NCI-H146 (cell line): ENCODE measurements at places on chromosomes 6 and 20.

DNA sequence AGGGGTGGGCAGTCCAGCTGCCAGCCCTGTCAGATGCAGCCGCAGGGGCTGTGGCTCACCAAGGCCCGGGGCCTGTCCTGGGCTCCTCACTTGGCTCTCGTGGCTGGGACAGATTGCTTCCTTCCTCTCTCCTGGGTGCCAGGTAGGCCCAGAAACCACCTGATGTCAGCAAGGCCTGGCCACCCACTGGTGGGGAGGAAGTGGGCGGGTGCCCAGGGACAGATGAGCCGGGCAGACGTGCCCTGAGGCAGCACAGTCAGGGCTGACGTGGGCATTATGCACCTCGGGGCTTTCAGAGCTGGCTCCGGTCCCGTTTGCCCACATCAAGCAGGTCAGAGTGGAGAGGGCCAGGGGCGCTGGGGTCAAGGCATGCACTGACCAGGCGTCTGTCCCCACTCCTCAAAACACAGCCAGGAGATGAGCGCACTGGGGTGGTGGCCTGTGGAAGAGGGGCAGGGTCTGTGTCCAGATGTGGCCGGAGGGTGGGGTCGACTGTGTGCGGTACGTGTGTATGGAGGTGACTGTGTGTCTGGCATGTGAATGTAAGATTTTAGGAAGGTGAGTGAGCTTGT, 133.2 kb upstream of the PTPN1 start:
- peak; percentile 40 for DNase-seq

DNA sequence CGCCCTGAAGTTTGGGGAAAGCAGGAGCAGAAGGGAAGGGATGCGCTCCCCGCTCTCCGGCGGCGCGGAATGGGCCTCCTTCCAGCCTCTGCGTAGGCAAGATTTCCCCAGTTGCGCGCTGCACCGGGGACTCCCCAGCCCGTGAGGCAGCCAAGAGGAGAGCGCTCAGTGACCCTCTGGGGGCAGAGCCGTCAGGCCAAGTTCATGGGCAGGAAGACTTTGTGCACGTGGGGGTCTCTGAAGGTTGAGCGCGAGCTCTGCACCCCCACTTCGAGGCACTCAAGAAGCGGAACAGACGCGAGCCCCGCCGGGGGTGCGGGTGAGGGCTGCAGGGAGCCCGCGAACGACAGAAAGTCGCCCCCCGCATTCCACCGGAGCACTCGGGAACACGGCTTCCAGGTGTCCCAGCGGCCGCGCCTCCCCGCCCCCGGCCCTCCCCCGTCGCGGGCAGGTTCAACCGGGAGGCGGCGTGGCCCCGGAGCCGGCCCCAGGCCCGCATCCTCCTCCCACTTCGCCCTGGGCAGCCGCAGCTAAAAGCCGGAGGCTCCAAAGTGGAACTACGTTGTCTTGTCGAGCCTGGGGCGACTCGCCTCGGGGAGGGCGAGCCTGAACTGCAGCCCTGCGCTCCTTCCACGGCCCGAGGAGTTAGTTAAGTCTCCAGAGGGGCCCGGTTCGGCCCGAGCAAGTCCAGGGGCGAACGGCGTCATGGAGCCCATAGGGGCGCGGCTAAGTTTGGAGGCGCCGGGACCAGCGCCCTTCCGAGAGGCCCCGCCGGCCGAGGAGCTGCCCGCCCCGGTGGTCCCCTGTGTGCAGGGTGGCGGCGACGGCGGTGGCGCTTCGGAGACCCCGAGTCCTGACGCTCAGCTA, at the start of gene PPP1R3G:
TSS of gene PPP1R3G (plus strand) at position 561 of the 867 bp plus-strand sequence. CDS start at position 706, 145 bp downstream.
- peak; percentile 42 for DNase-seq

GRCh38 chr6:53112404-53112803, 36.2 kb downstream of the GCM1 start:
- DNase-seq = peak; percentile 93

DNA sequence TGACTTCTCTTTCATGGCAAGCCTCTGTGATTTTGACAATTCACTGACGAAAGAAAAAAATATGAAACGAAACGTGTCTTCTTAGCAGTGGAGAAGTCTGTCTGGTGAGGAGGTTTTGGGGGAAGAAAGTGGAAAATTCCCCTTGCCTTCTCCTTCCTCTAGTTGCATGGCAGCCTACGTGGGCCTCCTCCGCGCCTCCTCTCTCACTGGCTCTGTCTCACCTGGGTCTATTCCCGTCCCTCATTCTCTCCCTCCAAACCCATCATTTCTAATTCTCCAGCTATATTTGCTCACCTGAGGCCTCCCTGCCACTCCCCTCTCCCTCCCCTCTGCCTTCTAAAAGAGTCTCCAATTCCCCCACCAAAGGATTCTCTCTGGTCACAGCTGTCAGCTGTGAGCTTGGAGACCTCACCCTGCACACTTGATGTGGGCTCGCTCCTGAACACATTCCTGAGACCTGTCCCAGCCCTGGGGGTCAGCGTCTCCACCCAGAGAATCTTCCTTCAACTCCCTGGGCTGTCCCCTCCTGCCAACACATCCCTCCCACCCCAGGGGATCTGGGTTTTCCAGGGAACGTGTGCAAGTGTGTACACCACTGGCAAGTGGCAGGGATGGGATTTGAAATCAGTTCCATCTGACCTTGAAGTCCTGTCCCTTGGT, 159.6 kb upstream of the PMEPA1 start:
- DNase-seq = peak; percentile 63

DNA sequence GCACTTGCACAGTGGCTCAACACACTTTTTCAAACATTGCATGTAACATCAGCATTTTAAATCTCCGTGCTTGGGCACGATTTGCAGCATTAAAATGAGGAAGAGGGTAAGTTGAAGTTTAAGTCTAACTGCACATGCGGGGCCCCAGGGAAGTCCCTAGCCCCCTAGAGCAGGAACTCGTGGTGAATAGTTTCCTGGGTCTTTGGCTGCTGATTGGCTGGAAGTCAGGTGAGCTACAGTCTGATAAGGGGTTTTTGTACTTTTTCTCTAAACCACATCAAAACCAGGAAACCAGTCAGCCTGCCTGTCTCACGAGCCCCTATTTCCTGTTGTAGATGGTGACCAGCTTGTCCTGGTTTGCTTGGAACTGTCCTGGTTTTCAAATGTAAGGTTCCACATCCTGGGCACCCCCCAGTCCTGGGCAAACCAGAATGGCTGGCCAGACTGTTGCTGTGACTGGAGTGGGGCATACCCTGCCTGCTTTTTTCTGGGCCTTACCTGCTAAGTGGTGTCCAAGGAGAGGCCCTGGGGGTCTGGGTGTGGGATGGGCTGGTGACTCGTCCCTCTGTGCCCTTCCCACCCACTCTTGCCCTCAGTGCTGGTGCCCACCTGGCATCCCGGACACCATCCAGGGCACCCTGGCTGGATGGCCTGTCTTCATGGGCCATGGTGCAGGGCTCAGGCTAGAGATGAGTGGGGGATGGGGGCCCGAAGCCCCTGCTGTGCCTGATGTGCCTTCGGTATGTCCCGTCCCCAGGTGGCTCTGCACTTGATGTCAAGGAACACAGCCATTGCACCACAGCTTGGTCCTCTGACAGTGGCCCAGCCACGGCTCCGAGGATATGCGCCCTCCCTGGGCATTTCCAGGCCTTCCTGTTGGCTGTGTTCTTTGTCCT, 31.8 kb downstream of the SUN5 start:
- no peak for DNase-seq

- no peak for DNase-seq
Measured at GRCh38 chr20:50278377-50278683, 87.7 kb downstream of the CEBPB start.

DNA sequence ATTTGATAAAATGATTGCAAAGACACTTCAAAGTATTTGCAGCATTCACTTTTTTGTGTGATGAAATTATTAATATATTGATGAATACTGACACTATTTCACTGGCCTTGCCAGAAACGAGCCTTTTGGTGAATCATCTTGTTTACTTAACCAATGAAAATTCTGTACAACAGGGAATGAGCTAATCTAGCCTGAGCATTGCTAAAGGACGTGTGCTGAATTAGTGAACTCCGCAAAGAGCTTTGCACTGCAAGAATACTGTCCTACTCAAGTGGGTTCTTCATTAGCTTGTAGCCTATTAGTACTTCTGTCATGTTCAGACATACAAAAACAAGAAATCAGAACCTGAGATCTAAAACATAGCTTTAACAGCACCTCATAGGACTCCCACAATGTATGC, 172.0 kb upstream of the NRSN1 start:
- no peak for DNase-seq

GRCh38 chr20:24943731-24944130, 5.3 kb upstream of the CST7 start:
- DNase-seq = no peak

DNA sequence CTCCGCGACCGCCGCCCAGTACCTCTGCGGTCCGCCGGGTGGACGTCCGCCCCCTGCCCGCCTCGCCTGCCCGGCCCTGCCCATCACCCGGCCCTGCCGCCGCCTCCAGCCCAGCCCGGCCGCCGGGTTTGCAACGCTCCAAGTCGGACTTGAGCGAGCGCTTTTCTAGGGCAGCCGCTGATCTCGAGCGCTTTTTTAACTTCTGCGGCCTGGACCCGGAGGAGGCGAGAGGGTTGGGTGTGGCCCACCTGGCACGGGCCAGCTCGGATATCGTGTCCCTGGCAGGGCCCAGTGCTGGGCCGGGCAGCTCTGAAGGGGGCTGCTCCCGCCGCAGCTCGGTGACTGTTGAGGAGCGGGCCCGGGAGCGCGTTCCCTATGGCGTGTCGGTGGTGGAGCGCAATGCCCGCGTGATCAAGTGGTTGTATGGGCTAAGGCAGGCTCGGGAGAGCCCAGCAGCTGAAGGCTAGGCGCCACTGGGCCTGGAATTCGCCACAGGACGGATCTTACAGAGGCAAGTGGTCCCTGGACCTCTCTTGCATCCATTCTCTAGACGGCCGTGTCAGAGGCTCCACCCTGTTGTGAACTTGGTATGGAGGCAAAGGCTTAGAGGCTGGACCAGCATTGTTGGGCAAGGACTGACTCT, 11.8 kb downstream of the FAM110A start:
- no peak for DNase-seq

DNA sequence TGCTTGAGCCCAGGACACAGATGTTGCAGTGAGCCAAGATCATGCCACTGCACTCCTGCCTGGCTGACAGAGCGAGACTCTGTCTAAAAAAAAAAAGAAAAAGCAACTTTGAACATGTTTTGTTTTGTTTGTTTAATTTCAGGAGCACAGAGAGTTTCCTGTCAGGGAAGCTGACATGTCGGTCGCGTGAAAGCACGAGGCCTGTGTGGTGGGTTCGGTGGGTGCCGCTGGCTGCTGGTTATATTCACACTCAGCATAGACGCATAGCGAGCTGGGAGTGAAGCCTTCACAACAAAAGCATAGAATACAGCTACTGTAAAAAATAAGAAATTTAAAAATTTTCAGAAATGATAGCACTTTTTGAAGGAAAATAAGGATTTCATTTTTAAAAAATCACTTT, 14.5 kb downstream of the MTG2 start:
- no peak for DNase-seq

DNA sequence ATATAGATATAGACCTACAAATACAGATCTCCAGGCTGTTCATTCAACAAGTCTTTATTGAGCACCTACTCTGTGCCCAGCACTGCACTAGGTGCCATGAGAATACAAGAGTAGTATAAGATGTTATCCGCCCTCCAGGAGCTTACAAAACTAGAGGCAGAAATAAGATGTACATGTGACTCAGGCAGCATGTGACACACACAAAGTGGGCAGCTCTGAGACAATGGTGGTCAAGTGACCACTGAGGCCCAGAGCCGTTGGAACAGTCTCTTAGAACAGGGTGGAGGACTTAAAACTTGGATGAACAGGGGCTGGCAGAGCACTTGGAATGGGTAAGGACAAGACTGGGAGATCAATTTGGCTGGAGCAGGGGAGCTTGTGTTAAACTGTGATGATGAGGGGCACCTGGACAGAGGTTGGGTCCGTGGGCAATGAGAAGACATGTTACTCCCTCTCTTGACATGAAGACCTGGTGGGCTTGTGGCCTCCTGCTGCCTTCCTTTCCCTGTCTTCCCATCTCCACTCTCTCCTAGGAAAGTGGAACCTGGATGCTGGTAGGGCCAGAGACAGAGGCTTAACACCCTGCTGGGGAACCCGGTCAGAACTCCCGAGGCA, 21.2 kb downstream of the TRIM15 start:
- no peak for DNase-seq

- peak; percentile 100 for DNase-seq
Measured at GRCh38 chr20:309841-310644, 12.7 kb downstream of the ZCCHC3 start.

GRCh38 chr6:109456710-109457561, 1.4 kb upstream of the MICAL1 start:
- DNase-seq = no peak

DNA sequence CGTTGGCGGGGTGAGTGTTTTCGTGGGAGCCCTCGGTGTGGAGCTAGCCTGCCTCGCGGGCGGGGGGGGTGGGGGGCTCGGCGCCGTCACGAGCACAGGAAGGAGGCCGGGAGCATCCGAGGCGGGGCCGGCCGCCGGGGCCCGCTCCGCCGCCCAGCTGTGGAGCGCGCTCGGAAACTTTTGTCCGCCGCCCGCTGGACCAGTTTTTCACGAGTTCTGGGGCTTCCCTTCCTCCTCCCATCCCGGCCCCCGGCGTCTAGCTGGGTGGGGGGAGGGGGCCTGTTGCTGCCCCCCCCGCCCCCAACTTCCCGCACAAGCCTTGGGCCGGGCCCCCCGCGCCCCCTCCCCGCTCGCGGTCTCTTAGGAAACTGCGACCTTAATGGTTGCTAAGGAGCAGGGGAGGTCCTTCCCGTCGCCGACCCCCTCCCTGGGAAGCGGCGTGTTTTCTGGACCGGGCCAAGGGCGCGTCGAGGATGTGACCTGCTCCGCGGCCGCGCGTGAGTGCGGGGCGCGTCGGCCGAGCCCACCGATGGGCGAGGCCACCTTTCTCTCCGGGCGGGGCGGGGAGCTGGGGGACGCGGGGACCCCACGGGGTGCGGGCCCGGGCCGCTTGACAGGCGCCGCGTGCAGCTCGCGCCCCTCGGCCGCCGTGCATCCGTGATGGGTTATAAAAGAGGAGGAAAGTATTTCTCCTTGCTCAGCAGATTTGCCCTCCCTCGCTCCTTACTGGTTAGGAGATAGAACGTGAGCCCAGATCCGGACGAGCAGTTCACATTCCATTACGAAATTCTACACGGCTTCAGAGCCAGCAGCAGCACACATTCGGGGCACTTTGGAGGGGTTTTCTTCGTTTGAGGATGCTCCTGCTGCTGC, 1.4 kb downstream of the RREB1 start:
- DNase-seq = peak; percentile 33

DNA sequence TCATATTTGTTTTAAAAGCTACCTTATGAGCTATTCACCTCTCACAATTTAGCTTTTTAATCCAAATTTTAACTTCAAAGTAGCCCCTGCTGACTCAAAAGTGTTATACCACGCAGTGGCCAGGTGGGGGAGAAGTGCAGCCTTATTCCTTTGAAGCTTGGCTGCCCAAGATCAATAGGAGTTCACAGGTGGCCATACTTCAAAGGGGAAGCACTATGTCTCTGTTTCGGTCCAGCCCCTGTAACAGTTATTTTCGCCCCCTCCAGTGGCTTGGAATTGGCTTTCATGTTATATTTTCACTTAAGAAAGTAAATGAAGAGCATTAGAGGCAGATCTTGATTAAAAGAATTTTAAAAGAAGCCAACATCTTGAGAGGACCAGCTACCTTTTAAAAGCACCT, 608.4 kb downstream of the EPHA7 start:
- DNase-seq = peak; percentile 79

GRCh38 chr6:145003145-145003544, 718.0 kb downstream of the UTRN start:
- no peak for DNase-seq
